ENCODE measurements at places on chromosomes 7 and 10.

GRCh38 chr10:104824380-104825006 is 183.4 kb downstream of the SORCS3 start:
- DNase-seq = peak; percentile 62

DNA sequence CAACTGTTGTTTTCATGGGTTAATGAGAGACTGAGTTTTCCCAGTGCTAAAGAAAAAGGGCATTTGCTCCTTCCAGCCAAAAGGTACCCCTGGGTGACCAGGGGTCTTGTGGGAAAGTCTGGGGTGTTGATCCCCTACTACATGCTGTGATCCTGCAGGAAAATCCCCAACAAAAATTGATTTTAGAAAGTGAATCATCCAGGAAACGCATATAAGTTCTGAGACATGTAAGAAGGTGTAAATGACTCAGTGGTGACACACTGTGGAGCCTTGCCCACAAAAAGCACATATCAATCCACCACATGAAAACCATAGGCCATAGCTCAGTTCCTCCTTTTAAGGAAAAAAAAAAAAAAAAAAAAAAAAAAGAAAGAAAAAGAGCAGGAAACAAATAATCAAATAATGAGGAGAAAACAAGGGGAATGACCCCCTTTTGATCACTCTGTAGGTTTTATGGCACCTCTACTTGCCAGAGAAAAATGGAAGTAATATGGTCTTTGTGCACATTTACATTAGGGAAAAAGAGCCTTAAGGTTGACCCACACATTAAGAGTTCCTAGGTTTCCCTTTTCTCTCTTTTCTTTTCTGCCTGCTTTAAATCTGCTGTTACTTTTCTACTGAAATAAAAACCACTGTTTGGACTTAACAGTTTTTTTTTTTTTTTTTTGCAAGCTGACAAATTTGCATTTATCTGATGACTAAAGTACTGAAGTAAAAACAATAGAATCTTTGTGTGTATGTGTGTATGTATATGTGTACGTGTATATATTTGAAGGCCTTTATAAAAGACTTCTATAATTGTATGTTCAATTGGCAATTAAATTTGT is 386.0 kb downstream of the KIF20B start:
- DNase-seq = peak; percentile 52

DNA sequence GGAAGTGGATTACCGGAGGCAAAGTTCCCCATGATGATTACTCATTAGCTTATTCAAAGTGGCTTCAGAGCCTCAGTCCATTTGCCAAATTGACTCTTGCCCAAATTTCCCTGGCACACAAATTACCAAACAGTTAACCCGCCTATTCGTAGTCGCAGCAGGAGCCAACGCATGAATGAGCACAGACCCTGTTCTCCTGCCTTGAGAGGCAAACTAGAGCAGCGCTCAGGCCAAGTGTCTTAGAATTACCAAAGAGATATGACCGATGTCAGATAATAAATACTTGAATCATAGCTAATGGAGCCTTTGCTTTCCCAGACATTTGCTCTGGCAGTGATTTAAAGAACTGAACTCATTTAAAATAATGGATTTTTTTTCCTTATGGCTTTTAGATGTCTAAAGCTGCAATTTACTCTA is 64.9 kb downstream of the CTTNBP2 start:
- DNase-seq = peak; percentile 45

- DNase-seq = peak; percentile 60
Observed at GRCh38 chr10:71068861-71069271, 143.5 kb upstream of the UNC5B start.

DNA sequence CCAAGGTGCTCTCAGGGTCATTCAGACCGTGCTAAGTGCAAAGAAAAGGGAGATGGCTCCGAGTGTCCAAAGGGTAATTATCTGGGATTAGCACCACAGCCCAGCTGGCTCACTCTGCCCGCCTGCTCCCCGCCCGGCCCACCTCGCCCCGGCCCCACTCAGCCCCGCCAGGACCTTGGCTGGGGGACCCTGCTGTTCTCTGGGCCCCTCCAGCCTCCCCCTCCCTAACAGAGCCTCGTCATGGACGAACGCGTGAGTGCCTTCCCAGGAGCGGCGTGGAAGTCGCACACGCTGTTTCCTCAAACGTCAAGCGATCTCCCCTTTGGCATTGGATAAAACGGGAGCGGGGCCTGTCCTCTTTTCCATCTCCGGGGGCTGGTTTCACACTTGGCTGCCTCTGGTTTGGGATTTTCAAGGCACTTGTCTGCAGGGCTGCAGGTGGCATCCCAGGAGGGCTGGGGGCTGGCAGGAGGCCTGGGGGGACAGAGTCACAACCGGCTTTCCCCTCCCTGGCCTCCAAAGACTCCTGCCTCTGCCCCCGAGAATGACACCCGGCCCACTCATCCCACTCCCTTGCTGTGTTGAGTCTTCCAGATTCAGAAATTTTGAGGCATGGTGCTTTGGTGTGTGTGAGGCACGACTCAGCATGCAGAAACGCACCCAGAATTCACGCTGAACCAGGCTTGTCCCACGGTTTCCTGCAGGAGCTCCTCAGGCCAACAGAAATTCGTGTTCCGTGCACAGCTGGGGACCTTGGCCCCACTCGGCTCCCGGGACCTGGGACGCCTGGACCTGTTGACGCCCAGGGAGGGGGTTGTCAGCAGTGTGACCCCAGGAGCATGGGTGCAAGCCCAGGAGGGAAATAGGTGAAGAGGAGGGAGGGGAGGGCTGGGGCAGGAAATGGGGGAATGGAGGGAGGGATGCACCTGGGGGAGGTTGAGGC is 110.0 kb downstream of the PDGFA start:
- no peak for DNase-seq

GRCh38 chr10:130377986-130378540 is 241.9 kb downstream of the GLRX3 start:
- DNase-seq = no peak

DNA sequence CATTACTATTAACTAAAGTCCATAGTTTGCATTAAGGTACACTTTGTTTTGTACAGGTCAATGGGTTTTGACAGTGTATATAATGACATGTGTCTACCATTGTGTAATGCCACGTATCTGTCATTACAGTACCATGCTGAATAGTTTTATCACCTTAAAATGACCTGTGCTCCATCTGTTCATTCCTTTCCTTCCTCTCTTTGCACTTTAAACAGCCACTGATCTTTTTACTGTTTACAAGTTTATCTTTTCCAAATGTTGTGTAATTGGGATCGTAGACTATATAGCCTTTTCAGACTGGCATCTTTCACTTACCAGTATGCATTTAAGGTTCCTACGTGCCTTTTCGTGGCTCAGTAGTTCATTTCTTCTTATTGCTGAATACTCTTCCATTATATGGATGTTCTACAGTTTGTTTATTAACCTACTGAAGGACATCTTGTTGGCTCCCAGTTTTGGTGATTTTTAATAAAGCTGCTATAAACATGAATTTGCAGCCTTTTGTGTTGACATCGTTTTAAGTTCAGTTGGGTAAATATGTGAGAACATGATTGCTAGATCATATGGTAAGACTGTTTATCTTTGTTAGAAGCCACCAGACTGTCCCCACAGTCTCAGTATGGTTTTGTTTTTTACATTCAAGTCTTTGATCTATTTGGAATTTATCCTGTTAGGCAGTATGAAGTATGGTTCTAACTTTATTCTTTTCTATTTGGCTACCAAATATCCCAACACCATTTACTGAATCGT is 24.7 kb downstream of the STAM start:
- DNase-seq = no peak

GRCh38 chr7:129176916-129177710 is 11.3 kb upstream of the SMO start:
- no peak for DNase-seq

- DNase-seq = no peak
Observed at GRCh38 chr10:103497161-103497915, 3.8 kb downstream of the NEURL1 start.

DNA sequence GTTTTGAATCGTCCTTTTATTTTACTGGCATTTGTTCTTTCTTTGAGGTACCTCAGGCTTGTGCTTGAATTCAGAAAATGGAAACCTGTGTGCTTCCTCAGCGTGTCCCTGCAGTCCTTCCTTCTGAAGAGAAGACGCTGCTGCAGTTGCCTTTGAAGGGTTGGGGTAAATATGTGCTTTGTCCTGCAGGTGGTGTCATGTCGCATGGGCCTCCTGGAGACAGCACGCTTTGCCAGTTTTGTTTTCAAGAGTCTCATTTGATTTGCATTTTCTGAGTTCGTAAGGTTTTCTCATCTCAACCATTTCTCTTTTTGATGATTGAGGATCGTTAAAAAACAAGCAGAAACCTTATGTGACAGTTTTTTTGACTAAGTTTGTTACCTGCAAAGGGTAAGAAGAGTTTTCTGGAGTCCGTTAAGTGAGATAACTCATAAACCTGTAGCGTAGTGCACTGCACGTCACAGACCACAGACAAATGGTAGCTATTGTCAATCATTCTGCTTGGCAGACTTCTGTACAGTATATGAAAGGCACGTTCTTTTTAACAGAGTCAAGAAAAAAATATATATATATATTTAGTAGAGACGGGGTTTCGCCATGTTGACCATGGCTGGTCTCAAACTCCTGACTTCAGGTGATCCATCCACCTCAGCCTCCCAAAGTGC is 57.0 kb downstream of the CDC123 start:
- DNase-seq = no peak

- DNase-seq = no peak
Observed at GRCh38 chr10:51106311-51106945, 32.1 kb downstream of the PRKG1 start.

- DNase-seq = no peak
Observed at GRCh38 chr10:102314801-102315200, 69.5 kb downstream of the GBF1 start.

DNA sequence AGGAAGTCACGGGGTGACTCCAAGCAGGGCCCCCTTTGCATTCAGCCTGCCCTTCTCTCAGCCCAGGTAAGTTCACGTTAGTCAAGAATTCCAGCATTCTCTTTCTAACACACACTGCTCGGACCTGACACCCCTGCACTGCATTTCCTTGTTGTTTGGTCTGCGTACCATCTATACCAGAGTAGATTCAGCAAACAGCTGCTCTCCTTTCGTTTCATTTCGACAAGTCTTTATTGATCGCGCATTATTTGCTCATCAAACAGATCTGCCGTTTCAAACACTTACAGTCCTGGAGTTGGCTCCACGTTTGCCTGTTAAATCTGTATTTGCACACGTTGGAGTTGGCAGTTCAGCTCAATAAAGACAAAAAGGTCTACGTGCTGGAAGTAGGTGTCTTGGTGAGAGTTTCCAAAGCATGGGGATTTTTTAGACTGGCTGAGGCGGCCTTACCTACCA is 495.1 kb downstream of the RPS24 start:
- DNase-seq = no peak

- no peak for DNase-seq
Observed at GRCh38 chr7:83413831-83414230, 235.1 kb downstream of the SEMA3E start.

All from kidney tubule cell (primary cell).